Aortic smooth muscle cell (primary cell): ENCODE measurements at places on chromosomes 3 and 15. TPM values are rescaled to one million over a fixed set of nuclear protein-coding genes. Genes with fewer than 3 reads are reported as not detected.

Gene NANOGP8
- not detected in 2 replicates for total RNA-seq

Gene SEMA6D
- 7.1 and 8.1 TPM in 2 replicates for total RNA-seq

Gene EPHB3
- 1.5 and 2.7 TPM in 2 replicates for total RNA-seq

Gene ZBBX
- 0.06 TPM in 1 of 2 replicates, not detected in the other for total RNA-seq

Gene NCKIPSD
- total RNA-seq = 9.2 and 12.3 TPM in 2 replicates

Gene ZPLD1
- total RNA-seq = 0.19 and 0.26 TPM in 2 replicates

Gene TOPAZ1
- total RNA-seq = not detected in 2 replicates

Gene LRRIQ4
- total RNA-seq = 0.06 TPM in 1 of 2 replicates, not detected in the other

Gene CCDC191
- 3.2 and 3.9 TPM in 2 replicates for total RNA-seq

Gene DZIP1L
- total RNA-seq = 18.2 and 26.0 TPM in 2 replicates

Gene IQCF5
- total RNA-seq = not detected in 2 replicates

Gene STRA6
- 0.06 and 0.26 TPM in 2 replicates for total RNA-seq

Gene GOLGA8S
- under 0.01 and 0.06 TPM in 2 replicates for total RNA-seq

Gene GOLGA8K
- total RNA-seq = 0.31 and 0.40 TPM in 2 replicates

Gene TMEM41A
- 10.4 TPM in 2 replicates for total RNA-seq

Gene RBP2
- not detected in 2 replicates for total RNA-seq

Gene KIF23
- total RNA-seq = 23.3 and 38.2 TPM in 2 replicates

Gene ENTPD3
- total RNA-seq = 0.26 and 0.31 TPM in 2 replicates

Gene CFAP20DC
- 1.1 and 1.5 TPM in 2 replicates for total RNA-seq

Gene HTR3D
- total RNA-seq = not detected in 2 replicates

Gene APH1B
- 15.2 and 16.7 TPM in 2 replicates for total RNA-seq

Gene OR5K2
- total RNA-seq = not detected in 2 replicates

Gene NEK10
- 26.4 and 36.9 TPM in 2 replicates for total RNA-seq

Gene SYNM
- total RNA-seq = 34.5 and 57.9 TPM in 2 replicates

Gene C2CD4A
- 0.06 and 0.26 TPM in 2 replicates for total RNA-seq

Gene KCNH8
- total RNA-seq = not detected in 2 replicates

Gene DNAH1
- 3.3 and 3.9 TPM in 2 replicates for total RNA-seq

Gene CISH
- 0.53 and 0.68 TPM in 2 replicates for total RNA-seq

Gene ADPRH
- 3.6 and 4.0 TPM in 2 replicates for total RNA-seq

Gene SLC7A14
- under 0.01 and 0.19 TPM in 2 replicates for total RNA-seq

Gene EFHB
- total RNA-seq = 0.13 and 0.68 TPM in 2 replicates

Gene DNASE1L3
- not detected in 2 replicates for total RNA-seq

Gene CYP8B1
- not detected in 2 replicates for total RNA-seq

Gene POPDC2
- total RNA-seq = 0.25 and 0.40 TPM in 2 replicates

Gene STX19
- total RNA-seq = 0.06 TPM in 1 of 2 replicates, not detected in the other

Gene RTP1
- total RNA-seq = not detected in 2 replicates

Gene UROC1
- total RNA-seq = not detected in 2 replicates

Gene MST1R
- total RNA-seq = 0.40 and 2.0 TPM in 2 replicates

Gene ARHGEF26
- total RNA-seq = 1.8 and 2.6 TPM in 2 replicates

Gene GPR15
- not detected in 2 replicates for total RNA-seq

Gene NAALADL2
- total RNA-seq = 12.9 and 15.9 TPM in 2 replicates

Gene TMEM266
- total RNA-seq = 0.06 and 0.13 TPM in 2 replicates

Gene SUSD5
- 4.8 and 6.1 TPM in 2 replicates for total RNA-seq

Gene B3GALNT1
- total RNA-seq = 30.3 and 30.9 TPM in 2 replicates

Gene KCNMB2
- total RNA-seq = not detected in 2 replicates

Gene CYP11A1
- total RNA-seq = 0.12 and 0.13 TPM in 2 replicates

Gene IL5RA
- not detected in 2 replicates for total RNA-seq
